Naive B cell (primary cell): ENCODE measurements at places on chromosomes 7 and 10. TPM values are rescaled to one million over a fixed set of nuclear protein-coding genes. Genes with fewer than 3 reads are reported as not detected.

Gene TMEM130
- polyA plus RNA-seq, result not detected

Gene PDK4
- polyA plus RNA-seq, result 1.3 TPM

Gene TYW1B
- polyA plus RNA-seq, result 4.1 TPM

Gene ZCWPW1
- 13.4 TPM for polyA plus RNA-seq

Gene UCMA
- polyA plus RNA-seq, result not detected

Gene SCART1
- not detected for polyA plus RNA-seq

Gene DNAJC12
- not detected for polyA plus RNA-seq

Gene NAT16
- polyA plus RNA-seq, result not detected

Gene PON3
- not detected for polyA plus RNA-seq

Gene PDE1C
- polyA plus RNA-seq, result not detected

Gene CCL24
- polyA plus RNA-seq, result not detected

Gene TEX47
- not detected for polyA plus RNA-seq

Gene EVX1
- polyA plus RNA-seq, result not detected

Gene CCL26
- polyA plus RNA-seq, result not detected

Gene CAV2
- not detected for polyA plus RNA-seq

Gene APBB1IP
- polyA plus RNA-seq, result 55.3 TPM

Gene TMEM178B
- not detected for polyA plus RNA-seq

Gene CLDN3
- polyA plus RNA-seq, result not detected

Gene PKD1L1
- polyA plus RNA-seq, result 0.15 TPM

Gene LRRN3
- polyA plus RNA-seq, result 0.16 TPM

Gene ZNF777
- polyA plus RNA-seq, result 0.28 TPM

Gene SPDYE11
- not detected for polyA plus RNA-seq

Gene LIPA
- polyA plus RNA-seq, result 162 TPM

Gene LIPM
- polyA plus RNA-seq, result not detected

Gene C1GALT1
- 94.6 TPM for polyA plus RNA-seq

Gene FASTK
- 37.8 TPM for polyA plus RNA-seq

Gene ANKMY2
- 16.5 TPM for polyA plus RNA-seq

Gene CDH23
- not detected for polyA plus RNA-seq

Gene ARID5B
- 113 TPM for polyA plus RNA-seq

Gene TDRD1
- not detected for polyA plus RNA-seq

Gene CCNY
- 12.4 TPM for polyA plus RNA-seq

Gene ABCB4
- 50.9 TPM for polyA plus RNA-seq

Gene PTN
- polyA plus RNA-seq, result not detected

Gene TRPV5
- not detected for polyA plus RNA-seq

Gene C10orf62
- not detected for polyA plus RNA-seq

Gene IQUB
- polyA plus RNA-seq, result not detected

Gene JCAD
- not detected for polyA plus RNA-seq

Gene NXPH1
- not detected for polyA plus RNA-seq

Gene FAM25G
- polyA plus RNA-seq, result not detected

Gene CTBP2
- polyA plus RNA-seq, result 0.35 TPM

Gene RBP3
- not detected for polyA plus RNA-seq
